Stimulated activated CD8-positive, alpha-beta memory T cell treated with anti-CD3 and anti-CD28 coated beads, Interleukin-15, amount 100 ng/mL, for 1 hour (primary cell): ENCODE measurements at places on chromosomes 12 and 14.

DNA sequence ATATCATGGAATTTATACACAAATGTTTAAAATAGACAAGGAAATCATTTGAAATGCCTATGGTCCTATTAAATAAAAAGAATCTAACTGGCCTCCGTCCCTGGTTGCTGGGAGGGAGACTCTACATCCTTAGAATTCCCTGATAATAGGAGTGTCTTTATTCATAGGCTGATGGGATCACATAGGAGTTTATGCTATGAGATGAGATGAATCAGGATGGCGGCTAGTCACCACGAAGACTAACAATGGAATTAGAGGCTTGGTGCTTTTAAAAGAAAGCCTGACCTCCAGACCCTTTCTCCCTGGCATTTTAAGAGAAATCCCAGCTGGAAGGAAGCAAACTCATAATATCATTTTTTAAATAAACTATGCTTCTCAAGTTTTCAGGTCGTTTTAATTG is 69.7 kb downstream of the SEC23A start:
- no peak for DNase-seq

DNA sequence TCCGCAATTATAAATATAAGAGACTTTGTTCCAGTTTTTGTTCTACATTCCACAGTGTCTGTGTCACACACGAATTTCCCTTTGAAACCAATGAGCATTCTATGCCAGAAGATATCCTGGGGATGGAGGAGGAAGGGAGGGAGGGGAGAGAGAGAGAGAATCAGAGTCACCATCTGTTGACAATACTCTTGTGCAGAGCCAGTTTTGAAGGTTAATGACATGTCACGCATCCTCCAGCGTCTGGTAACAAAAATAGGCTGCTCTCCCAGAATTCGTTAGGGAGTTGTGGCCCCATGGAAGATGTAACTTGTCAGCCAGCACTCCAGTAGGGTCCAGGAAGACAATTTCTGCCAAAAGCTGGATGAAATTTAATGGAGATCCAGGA is 213.5 kb upstream of the KRR1 start:
- DNase-seq, result no peak

DNA sequence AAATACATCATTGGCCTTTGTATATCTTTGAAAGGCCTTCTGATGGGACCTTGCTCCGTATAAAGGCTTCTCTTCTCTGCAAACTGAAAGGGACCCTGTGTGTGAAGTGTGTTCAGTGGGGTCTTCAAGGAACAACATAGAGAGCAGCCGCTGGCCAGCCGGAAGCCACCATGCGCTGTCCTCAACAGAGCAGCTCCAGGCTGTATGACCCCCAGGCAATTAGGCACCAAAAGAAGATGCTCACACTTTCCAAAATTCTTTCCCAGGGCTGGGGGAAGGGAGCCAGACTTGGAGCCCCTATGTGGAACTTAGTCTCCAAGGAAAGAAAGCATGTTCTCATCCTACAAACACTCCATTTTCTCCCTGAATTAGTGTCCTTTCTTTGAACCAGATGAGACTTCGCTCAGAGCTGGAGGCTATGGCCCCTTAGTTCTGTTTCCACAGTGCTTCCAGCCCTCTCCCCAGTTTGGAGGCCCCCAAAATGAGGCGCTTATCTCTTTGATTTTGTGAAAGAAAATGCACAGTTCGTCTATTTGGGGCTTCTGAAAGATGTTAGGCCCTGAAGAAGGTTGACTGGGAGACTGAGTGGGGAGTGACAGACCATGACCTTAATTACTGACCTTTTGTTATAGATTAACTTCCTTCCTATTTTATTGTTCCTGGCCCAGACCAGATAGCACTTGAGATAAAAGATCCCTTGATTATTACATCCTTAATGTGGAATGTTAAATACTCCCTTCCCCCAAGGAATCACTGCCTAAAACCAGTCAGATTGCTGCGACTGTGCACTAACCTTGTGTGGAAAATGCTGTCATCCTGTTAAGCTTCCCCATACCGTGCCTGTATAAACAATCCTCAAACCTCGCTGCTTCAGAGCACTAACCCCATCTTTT is 128.3 kb upstream of the FGD4 start:
- DNase-seq, result no peak

- DNase-seq, result no peak
Observed at GRCh38 chr12:15350643-15351042, 28.3 kb downstream of the PTPRO start.

GRCh38 chr12:6161124-6161882 is 36.8 kb upstream of the VWF start:
- DNase-seq, result no peak

DNA sequence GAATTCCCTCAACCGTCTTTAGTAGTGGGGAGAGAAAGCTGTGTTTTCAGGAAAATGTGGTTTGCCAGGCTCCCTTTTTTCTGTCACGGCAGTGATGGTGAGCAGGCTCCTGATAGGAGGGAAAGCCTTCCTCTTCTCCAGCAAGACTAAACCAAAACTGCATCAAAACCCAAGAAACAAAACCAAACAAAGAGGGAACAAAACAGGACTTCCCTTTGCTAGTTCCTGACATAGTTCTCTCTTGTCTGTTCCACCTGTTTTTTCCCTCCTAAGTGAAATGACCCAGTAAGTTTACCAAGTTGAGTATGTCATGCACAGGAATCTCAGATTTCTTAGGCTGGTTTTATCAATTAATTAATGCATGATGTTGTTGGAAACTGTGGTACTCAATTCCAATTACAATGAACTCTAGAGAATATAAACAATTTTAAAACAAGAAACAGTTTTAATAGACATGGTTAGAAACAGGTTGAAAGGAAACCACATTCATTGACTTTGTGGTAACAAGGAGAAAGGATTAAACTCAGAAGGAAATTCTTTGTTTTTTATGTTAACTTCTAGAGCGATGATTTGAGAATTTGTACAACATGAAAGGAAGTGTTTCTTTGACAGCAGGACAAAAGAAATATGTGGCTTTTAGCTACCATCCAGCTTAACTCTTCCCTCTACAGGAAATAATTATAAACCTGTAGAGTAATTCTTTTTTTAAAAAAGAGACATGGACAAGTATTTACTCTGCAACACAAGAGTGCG is 23.0 kb upstream of the CSRP2 start:
- no peak for DNase-seq

- no peak for DNase-seq
Observed at GRCh38 chr12:96431067-96431466, 30.8 kb upstream of the CDK17 start.

DNA sequence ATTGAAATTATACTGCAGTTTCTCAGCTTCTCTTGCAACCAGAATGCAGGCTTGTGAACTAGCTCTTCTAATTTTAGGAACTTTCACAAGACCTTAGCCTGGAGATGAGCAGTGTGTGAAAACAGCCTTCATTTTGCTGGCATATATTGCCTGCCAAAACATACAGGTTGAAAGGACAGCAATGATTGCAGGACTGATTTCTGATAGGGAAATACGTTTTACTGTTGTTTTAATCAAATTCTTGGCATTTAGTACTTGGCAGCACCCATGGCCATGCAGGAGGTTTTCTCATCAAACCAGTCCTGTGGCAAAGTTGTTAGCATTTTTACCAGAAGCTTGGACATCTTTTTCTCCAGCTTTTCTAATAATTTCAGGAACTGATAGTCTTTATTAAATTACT is 91.9 kb upstream of the MUCL1 start:
- DNase-seq, result no peak

GRCh38 chr12:127515941-127516340 is 751.0 kb upstream of the TMEM132C start:
- DNase-seq, result no peak

DNA sequence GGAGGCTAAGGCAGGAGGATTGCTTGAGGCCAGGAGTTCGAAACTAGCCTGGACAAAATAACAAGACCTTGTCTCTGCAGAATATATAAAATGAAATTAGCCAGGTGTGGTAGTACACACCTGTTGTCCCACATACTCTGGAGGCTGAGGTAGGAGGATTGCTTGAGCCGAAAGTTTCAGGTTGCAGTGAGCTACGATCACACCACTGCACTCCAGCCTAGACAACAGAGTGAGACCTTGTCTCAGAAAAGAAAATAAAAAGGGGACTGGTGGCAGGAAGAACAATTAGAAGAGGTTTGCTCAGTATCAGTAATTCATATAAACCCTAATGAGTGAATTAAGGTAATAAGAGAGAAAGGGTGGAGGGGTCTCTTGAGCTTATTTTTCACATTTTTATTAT is 8.0 kb downstream of the PSMA6 start:
- DNase-seq, result no peak

GRCh38 chr12:1618489-1618888 is 10.5 kb upstream of the WNT5B start:
- no peak for DNase-seq

GRCh38 chr12:100564090-100564489 is 9.4 kb upstream of the GAS2L3 start:
- no peak for DNase-seq

- DNase-seq, result no peak
Observed at GRCh38 chr14:36654794-36655381, 6.8 kb upstream of the PAX9 start.

- no peak for DNase-seq
Observed at GRCh38 chr12:83321971-83322370, 635.3 kb downstream of the TMTC2 start.

- no peak for DNase-seq
Observed at GRCh38 chr12:91687052-91688017, 458.3 kb downstream of the BTG1 start.

- no peak for DNase-seq
Observed at GRCh38 chr14:103488960-103489359, 33.7 kb downstream of the CKB start.

- DNase-seq, result no peak
Observed at GRCh38 chr12:65885312-65885711, 61.0 kb downstream of the HMGA2 start.

GRCh38 chr14:100586153-100586402 is 1.1 kb downstream of the BEGAIN start:
- DNase-seq, result no peak

DNA sequence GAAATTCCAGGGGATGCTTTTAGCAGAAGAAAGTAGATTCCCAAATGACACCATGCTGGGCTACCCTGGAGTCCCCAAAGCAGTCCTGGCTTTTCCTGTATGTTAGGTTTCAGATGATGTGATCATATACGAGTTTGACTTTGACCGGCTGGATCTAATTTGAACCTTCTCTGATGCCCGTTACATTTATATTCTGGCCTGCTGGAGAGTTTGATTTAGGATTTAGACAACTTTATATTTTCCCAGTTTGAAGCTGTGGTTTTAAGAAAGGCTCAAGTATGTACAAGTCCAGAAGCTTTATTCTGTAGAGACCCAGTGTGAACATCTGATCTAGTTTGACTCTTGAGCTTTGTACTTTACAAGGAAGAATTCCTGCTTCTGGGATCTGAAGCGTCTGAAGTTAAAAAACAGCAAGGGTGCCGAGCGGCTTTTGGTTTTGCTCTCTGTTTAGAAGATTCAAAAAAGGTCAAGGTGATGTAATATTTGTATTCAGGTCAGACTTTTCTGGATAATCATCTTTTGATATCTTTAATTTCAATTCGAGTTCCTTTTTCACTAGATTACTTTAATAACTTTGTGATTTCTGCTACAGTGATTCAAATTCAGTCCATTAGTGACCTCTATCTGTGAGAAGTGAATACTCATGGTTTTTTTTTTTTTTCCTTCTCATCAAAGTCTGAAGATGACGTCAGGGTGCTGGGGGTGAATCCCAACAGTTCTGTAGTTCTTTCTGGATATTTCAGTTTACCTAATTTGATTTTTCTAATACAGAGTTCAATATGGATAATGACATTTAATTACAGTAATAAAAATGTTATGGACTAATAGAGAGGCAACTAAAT is 6.3 kb downstream of the FLRT2 start:
- DNase-seq, result no peak

GRCh38 chr12:14907953-14908352 is 22.3 kb upstream of the MGP start:
- no peak for DNase-seq

DNA sequence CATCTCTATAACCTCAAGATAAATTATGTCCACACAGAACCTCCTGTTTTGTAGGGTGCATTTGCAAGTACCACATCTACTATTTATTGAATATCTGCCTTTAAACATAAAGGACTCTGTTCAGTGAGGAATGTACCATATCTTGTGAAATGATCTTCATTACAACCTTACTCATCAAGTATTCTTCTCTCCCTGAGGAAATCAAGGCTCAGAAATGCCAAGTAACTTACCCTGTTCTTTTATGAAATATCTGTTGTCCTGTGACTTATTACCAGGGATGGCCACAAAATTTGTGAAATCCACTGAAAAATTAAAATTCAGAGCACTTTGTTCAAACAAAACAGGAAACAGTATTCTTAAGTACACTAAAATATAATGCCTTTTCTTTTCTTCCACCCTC is 366.7 kb downstream of the GALC start:
- DNase-seq, result no peak

DNA sequence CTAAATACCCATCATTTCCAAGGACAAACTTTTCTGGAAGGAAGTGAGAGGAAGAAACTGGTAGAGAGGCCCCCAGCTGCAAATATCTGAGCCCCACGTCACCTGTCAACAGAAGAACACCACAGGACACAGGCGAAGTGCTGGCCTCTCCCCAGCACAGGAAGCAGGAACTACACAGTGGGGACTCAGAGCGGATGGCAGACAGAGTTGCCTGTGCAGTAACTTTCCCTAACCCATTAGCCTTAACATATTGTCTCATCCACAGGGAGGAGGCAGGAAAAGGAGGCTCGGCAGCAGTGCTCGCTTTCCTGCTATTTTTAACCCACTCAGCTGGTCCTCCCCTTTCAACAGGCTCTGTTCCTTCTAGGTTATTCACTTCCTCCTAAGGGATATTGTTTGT is 111.5 kb upstream of the TMPO start:
- DNase-seq, result no peak
